ENCODE measurements at places on chromosomes 3 and 15.

DNA sequence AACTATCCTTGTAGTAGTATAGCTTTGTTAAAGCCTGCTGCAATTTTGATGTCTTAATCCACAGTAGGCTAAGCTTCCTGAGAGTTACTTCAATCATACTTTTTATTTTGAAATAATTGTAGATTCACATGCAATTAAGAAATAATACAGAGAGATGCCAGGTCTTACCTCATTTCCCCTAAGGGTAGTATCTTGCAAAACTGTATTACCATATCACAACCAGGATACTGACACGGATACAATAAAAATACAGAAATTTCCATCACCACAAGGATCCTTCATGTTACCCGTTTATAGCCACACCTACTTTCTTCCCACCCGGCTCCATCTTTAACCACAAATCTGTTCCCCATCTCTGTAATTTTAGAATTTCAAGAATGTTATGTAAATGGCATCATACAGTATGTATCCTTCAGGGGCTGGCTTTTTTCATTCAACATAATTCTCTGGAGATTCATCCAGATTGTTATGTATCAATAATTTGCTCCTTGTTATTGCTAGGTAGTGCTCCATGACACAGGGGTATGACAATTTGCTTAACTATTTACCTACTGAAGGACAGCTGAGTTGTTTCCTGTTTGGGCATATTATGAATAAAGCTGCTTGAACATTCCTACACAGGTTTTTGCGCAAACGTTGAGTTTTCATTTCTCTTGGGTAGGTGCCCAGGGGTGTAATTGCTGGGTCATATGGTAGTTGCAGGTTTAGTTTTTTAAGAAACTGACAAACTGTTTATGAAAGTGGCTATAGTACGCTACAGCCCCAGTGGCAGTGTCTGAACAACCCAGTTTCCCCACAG is 21.6 kb downstream of the BDH1 start:
- no peak for DNase-seq

DNA sequence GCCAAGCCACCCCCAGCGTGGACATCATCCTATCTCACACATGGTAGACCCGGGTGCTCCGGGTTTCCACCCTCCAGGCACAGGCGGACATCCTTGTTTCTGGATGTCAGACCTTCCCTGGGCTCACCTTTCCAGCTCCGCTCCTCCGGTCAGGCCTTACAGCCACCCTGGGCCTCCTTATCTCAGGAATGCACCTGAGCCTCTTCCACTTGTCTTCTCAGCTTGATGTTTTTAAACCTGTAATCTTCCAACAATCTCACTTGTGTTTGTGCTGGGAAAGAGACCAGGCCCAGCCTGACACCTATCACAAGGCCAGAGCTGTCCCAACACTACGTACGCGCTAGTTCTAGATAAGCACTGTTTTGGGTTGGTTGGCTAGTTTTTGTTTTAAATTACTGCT is 53.9 kb downstream of the NIPA2 start:
- DNase-seq, result no peak

DNA sequence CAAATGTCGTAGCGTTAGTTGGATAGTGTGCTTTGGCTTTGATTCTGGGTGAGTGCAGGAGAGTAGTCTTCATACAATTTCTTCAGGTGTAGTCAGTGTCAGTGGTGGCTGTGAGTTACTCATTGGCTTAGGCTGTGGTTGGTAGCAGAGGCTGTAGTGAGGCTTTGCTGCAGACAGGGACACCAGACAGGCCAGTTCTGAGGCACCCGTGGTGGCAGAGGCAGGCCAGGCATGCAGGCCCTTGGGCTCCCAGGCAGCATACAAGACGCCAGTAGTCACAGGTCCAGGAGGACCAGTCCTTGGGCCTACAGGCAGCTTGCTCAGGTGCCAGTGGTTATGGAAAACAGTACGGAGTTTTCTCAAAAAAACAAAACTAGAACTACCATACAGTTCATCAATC is 61.3 kb downstream of the DMXL2 start:
- no peak for DNase-seq

DNA sequence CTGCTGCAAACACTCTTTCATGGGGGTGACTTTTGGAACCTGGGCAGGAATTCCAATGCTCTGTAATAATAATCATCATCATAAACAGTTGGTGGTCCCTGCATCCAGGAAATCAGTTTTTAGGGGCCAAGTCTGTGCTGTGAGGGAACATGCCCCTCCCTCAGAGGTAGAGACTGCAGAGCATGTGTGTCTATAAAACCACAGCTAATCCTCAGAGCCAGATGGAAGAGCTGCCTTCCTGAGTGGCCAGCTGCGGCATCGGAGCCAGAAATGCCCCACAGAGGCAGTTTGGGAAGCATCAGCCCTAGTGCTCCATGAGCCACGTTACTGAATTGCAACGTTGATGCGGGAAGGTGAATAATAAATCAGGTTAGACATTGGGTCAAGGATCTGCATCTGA is 12.9 kb upstream of the TPM1 start:
- DNase-seq, result no peak

- DNase-seq, result no peak
These were observed 115.2 kb downstream of the CHSY1 start for GRCh38 chr15:101136381-101137268.

GRCh38 chr15:31472636-31473384 is 146.2 kb downstream of the KLF13 start:
- DNase-seq, result no peak

DNA sequence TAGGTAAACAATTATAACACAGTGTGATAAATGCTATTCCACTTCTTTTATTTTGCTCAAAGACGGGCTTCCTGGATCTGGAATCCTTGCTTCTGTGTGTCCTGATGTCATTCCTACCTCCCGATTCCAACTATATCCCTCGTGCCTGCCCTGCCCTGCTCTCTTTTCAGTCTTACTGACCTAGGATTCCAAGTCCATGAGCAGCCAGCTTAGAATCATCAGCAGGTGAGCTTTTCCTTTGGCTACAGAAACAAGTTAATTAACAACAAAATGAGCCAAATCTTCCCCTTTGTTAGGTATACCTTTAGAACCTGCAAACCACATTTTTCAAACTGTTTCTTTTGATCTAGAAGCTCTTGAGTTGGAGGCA is 21.9 kb upstream of the KPNA1 start:
- no peak for DNase-seq

- no peak for DNase-seq
These were observed 2.0 kb downstream of the MST1R start for GRCh38 chr3:49901366-49902339.

GRCh38 chr3:42711491-42712343 is 9.1 kb upstream of the HHATL start:
- no peak for DNase-seq

GRCh38 chr3:57974796-57975388 is 33.3 kb upstream of the FLNB start:
- DNase-seq, result no peak

- no peak for DNase-seq
These were observed 11.2 kb downstream of the PTH1R start for GRCh38 chr3:46888705-46889104.

Measured in activated T-cell treated with anti-CD3 and anti-CD28 coated beads for 48 hours (primary cell).